ENCODE measurements at places on chromosomes 2 and 18.

DNA sequence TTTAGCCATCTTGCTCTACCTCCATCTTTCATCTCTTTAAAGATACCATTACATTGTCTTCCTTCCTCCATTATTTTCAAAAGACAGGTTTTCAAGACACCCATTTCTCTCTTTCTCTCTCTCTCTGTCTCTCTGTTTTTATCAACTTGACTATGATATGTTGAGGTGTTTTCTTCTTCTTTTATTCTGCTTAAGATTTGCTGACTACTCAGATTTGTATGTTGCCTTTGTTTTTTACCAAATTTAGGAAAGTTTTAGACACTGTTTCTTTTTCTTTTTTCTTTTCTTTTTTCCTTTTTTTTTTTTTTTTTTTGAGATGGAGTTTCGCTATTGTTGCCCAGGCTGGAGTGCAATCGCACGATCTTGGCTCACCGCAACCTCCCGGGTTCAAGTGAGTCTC is 647.5 kb upstream of the VRK2 start:
- no peak for DNase-seq

DNA sequence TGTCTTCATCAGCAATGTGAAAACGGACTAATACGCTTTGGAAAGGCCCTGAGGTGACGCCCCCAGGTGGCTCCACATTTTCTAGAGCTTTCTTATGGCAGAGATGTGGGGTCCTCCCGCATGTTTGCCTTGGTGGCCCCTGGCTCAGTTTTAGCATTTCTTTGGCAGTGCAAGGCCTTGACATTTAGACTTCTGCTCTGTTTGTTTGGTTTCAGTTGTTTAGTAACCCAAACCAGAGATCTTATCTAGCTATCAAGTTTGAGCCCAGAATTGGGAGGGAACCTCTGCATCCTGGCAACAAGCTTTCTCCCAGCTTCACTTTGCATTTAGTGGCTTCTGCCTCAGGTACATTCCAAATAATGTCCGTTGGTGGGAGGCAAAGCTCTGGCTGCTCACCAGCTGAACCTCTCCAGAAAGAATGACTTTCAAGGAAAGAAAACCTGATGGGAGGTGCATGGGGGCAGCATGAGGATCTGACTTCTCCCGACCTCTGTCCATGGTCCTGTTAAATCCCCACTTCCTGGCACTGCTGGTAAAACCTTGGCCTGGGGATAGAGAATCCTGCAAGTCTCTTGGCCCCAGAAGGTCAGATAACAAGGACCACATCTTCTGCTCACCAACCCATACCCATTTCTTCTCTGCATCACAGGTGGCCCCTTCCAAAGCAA is 12.0 kb upstream of the MBP start:
- no peak for DNase-seq

- no peak for DNase-seq
Measured at GRCh38 chr2:100580367-100581276, 17.8 kb downstream of the PDCL3 start.

- DNase-seq = no peak
Measured at GRCh38 chr2:203707530-203707929, 1.1 kb downstream of the CD28 start.

DNA sequence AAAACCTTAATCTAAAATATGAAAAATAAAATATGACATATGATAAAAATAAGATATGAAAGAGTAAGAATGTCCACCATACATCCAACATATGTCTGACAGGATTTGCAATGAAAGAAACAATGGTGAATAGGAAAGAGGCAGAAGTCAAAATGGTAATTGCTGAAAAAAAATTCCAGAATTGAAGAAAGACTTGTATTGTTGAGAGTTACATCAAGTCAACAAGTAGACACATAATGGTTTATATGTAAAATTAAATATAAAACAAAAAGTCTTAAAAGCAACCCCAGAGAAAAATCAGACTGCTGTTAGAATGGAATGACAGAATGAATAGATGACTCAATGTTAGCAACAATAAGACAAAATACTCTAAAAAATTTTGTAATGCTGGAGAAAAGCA is 255.1 kb downstream of the DOK6 start:
- DNase-seq = no peak

GRCh38 chr18:68841301-68841700 is 43.4 kb downstream of the CCDC102B start:
- DNase-seq = no peak

DNA sequence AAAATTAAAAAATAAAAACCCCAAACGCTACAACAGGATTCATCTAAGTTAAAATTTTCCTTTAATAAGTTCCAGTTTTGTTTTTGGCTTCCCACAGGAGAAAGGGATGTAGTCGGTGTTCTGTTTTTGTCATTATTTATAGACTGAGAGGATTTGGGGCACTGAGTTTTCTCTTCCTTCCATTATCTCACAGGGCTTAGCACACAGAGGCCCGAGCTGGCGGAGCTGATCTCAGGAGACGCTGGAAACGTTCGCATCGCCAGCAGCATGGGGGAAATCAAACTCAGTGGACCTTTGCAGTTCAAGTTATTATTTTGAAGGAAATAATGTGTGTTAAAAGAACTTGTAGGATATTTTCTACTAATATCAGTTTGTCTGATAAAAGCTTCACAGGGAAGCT is 669.7 kb upstream of the SALL3 start:
- DNase-seq = no peak

DNA sequence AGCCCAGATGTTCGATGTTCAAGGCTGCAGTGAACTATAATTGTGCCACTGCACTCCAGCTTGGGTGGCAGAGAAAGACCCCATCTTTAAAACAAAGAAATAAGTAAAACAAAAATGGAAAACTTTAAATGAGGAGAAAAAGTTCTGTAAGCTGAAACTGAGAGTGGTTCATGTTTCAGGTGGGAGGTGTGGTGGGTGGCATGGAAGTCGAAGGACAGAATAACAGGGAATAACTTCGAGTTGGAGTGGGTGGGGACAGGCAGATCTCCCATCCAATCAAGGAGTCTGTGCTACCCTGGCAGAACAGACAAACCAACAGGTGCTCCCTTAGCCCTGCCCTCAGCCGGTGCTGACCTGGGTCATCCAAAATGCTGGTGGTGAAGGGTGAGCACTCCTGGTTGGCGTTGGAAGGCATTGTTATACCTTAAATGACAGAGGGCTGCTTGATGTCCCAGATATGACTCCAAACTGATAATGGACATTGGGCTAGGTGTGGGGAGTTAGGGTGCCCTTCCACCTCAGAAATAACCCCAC is 328.4 kb downstream of the DYSF start:
- no peak for DNase-seq

DNA sequence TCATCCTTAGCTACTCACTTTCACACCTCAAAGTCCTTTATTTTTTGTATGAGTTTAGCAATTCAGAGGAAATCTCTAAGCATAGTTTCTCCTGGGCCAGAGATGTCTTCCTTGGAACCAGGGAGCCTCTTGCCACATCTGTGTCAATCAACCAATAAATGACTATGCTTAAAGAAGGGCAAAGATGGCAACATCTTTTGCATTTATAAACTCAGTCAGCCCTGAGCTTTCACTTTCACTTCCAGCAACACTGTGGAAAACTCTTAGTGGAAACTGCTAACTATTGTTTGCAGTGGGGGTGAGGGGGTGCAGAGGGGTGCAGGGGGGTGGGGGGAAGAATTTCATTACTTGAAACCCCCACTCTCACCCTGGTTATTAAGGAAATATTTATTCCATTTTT is 3.4 kb downstream of the ACVR1C start:
- DNase-seq = no peak

- DNase-seq = peak; percentile 82
Measured at GRCh38 chr2:165874445-165875039, 79.0 kb downstream of the TTC21B start.

- DNase-seq = no peak
Measured at GRCh38 chr2:46277431-46278190, 19.6 kb upstream of the EPAS1 start.

DNA sequence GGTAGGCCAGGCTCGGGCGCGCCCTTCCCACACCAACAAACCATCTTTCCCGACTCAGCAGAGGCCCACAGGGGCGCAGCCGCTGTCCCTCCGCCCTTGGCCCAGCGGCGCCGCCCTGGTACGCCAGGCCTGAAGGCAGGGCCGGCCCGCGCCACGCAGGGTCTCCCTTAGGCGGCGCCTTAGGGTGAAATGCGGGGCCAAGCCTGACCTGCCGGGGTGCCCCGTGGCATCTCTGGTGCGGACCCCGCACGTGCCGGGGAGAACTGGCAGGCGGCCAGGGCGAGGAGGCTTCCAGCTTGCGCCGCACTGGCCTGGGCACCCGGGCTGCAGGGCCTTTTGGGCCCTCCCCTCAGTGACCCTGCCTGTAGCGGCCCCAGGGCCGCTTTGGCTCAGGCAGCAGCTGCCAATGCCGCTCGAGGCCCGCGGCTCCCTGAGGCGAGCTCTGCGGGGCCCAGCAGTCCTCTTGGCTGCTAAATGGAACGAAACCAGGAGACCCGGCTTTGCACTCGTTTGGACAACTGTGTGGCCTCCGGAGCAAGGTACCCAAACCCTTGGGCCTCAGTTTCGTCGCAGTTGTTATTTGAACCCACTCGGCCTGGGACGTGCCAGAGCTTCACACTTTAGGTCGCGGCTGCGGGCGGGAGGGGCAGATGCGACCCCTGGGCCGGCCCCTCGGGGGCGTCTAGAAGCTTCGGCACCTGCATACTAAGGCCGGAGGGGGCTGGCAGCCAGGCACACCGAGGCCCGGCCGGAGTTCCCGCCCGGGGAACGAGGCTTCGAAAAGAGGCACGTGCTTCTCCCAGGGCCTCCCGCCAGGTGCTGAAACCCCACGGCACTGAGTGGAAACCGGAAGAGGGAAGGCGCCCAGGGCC is 8.5 kb downstream of the OTX1 start:
- DNase-seq = no peak

- DNase-seq = no peak
Measured at GRCh38 chr2:124664363-124664762, 639.3 kb downstream of the CNTNAP5 start.

DNA sequence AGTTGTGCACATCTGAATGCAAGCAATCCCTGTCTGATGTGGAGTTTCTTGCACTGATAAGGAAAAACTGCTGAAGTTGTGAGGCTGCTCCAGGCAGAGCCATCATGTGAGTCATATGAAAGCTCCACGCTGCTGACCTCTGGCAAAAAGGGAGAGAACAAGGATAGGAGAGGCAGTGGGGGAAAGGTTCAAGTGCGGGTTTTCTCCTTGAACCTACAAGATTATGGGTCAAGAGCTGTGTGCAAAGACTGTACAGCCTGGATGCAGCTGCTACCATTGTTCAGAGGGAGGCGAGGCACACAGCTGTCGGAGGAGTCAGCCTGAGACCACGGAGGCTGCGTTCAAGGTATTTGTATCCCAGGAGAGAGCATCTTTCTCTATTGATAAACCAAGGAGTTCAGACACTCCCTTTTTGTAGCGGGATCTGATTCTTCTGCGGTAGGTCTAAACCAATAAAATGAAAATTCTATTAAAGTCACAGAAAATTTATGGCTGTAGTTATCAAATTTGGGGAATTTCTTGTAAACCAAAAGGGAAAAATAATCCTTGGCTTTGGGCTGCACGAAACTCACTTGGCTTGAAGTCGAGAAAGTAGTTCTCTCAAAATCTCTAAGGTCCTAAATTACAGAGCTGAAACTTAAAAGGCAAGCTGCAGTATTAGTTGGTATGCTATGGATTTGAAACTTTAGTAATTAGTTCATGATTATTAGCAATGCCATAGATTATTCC is at the start of gene CDK15:
Gene CDK15 (plus strand): TSS at position 96 of the 729 bp plus-strand sequence. CDS start 128 bp downstream, at position 224.
- no peak for DNase-seq

GRCh38 chr2:110731064-110731463 is 1.3 kb upstream of the ACOXL start:
- DNase-seq = no peak

DNA sequence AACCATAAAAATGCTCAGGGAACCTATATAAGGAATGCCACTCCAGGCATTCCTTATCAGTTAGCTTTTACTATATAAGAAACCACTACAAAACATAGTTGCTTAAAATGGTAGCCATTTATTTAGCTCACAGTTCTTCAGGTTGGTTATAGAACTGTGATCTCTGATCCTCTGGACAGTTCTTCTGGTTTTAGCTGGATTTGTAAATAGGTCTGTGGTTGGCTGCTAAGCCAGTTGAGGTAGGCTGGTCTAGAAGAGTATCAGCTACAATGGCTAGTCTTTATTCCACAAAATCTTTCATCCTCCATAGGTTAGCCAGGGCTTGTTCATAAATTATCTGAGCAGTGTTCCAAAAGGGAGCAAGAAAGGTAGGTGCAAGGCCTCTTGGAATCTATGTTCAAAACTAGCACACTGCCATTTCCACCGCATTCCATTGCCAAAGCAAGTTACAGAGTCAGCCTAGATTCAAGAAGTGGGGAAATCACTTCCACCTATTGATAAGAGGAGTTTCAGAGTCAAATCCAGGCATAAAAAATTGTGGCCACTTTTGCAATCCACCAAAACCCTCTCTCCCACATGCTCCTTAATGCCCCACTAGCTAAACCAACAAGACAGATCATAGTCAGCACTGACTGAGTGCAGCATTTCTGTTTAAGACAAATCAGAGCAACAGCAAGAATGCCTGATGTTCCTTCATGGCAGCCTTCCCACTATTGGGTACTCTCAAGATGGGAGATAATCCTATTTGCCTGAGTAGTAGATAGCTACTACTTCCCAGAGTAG is 146.4 kb downstream of the IRS1 start:
- no peak for DNase-seq

GRCh38 chr2:169670215-169670651 is 24.0 kb downstream of the CFAP210 start:
- no peak for DNase-seq

DNA sequence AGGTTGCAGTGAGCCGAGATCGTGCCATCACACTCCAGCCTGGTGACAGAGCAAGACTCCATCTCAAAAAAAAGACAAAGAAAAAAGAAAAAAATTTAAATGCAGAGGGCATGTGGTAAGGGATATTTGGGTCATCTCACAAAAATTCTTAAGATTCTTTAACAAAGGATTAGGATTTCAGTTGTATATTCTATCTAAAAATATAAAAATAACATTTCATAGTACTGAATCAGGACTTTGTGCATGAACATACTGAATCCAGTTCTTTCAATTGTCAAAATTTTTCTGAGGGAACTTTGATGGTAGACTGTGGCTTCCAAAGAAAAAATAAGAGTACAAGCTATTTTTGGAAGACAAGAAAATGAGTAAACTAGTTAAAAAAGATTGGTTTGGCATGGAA is 6.5 kb upstream of the PPP3R1 start:
- DNase-seq = no peak
